ENCODE measurements at places on chromosomes 11 and 22. TPM values are rescaled to one million over a fixed set of nuclear protein-coding genes. Genes with fewer than 3 reads are reported as not detected.

The PRR33 gene
- 0.82 TPM for total RNA-seq

- no peak for DNase-seq
These were observed 33.0 kb upstream of the PLET1 start for GRCh38 chr11:112293614-112294013.

DNA sequence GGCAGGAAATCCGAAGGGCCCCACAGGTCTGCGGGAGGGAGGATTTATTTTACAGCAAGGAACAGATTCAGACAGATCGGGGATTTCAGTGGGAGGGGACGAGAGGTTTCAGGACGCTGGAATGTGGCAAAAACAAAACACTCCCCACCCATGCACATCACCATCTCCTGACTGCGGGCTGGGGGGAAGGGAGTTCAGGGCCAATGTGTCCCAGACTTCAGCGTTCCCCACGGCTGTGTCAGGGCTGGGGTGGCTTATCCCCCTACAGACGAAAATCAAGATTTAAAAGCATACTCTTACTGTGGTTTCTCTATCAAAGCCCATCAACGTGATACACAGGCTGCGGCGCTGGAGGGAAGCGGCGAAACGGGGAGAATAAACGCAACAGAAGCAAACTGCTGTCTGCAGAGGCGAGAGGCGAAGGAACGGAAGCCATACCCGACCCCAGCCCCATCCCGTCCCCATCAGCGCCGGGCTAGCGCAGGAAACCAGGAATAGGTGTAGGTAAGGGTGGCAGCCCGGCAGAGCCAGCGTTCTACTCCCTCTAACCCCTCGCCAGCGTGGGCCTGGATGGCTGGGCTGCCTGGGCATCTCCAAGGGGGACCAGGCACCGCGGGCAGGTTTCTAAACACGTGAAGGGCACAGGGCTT, 2.7 kb downstream of the TENM4 start:
- DNase-seq: peak; percentile 41

- no peak for DNase-seq
These were observed 11.0 kb upstream of the UCP3 start for GRCh38 chr11:74019860-74020259.

The SLC29A2 gene
- total RNA-seq: 33.2 TPM

The CCDC89 gene
- total RNA-seq: 0.91 TPM

The ACR gene
- total RNA-seq: 1.2 TPM

The TIMM10B gene
- 28.9 TPM for total RNA-seq

GRCh38 chr22:47127441-47127871, 365.0 kb downstream of the TBC1D22A start:
- peak; percentile 30 for DNase-seq

DNA sequence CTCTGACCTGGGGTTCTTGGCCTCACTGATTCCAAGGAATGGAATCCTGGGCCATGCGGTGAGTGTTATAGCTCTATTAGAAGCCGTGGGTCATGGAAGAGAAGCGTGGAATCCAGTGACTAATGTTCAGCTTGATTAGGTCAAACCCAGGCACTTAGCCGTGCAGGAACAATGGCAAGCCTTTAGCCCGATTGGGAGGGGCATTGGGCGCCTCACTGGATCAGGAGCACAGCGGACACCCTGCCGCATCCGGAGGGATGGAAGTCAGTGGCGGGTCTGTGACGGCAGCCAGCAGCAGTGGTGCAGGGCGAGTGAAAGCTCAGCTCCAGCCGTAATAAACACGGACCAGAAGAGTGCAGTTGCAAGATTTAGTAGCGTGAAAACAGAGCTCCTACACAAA, 20.5 kb upstream of the SLC17A6 start:
- DNase-seq: no peak
